ENCODE measurements at places on chromosomes 6 and 20.

GRCh38 chr6:47967843-47968242 is 143.2 kb downstream of the PTCHD4 start:
- DNase-seq, result no peak

DNA sequence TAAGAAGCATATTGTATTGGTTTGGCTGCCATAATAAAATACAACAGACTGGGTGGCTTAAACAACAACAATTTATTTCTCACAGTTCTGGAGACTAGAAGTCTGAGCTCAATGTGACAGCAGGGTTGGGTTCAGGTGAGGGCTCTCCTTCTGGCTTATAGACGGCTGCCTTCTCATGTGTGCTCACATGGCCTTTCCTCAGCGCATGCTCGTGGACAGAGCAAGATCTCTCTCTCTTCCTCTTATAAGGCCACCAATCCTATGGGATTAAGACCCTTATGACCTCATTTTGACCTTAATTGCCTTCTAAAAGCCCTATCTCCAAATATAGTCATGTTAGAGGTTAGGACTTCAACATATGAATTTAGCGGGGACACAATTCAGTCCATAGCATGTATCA is 32.4 kb upstream of the GFOD1 start:
- no peak for DNase-seq

DNA sequence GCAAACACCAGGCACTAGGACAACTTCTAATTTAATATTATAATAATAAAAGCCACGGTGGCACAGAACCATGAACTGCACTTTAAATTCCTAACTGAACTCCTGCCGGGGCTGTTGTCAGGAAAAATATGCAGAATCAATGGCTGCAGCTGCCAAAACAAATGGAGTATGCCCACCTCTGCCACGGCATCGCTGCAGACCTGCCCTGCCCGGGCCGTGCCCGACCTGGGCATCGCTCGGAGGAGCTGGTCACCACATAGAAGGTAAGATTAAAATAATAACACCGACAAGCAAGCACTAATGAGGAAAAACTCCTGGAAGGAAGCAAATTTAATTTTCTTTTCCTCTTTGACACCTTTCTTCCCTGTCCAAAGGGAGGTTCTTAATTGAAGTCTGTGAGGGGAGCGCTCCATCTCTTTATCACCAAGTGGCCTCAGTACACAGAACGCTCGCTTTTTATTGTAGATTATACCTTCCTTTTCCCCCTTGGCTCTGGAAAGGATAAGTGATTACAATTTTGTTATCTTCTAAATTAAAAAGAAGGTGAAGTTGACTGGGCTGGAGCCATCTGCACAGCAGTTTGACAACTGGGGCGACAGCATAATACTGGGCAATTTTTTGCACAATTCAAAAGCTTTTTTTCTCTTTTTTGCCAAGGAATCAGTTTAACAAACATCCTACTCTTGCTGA is 351.3 kb downstream of the ZFAND3 start:
- peak; percentile 3 for DNase-seq

DNA sequence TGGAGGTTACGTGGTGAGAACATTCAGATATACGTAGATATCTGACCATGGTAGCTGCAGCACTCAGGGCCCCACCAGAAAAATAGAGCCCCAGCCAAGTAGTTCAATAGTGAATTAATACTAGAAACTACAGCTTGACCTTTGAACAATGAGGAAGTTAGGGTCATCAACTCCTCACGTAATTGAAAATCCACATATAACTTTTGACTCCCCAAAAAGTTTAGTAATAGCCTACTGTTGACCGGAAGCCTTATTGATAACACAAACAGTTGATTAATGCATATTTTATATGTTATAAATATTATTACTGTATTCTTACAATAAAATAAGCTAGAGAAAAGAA is 117.9 kb downstream of the SNX5 start:
- no peak for DNase-seq

DNA sequence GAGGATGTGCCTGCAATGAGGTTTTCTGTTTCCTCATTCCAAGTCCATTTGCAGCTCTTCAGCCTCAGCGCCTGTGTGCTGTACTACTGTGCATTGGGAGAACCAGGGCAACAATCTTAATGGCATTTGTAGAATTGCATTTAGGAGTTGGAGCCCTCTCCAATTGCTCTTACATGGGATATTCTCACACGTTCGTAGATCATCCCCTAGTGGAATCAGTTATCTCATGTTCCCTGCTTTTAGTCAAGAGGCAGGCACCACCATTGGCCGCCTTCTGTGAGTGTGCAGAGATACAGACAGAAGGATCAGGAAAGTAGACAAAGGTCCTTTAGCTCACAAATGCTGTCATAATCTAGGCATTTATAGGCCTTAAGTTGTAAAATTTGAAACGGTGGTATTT is 84.2 kb upstream of the RGS17 start:
- peak; percentile 13 for DNase-seq

DNA sequence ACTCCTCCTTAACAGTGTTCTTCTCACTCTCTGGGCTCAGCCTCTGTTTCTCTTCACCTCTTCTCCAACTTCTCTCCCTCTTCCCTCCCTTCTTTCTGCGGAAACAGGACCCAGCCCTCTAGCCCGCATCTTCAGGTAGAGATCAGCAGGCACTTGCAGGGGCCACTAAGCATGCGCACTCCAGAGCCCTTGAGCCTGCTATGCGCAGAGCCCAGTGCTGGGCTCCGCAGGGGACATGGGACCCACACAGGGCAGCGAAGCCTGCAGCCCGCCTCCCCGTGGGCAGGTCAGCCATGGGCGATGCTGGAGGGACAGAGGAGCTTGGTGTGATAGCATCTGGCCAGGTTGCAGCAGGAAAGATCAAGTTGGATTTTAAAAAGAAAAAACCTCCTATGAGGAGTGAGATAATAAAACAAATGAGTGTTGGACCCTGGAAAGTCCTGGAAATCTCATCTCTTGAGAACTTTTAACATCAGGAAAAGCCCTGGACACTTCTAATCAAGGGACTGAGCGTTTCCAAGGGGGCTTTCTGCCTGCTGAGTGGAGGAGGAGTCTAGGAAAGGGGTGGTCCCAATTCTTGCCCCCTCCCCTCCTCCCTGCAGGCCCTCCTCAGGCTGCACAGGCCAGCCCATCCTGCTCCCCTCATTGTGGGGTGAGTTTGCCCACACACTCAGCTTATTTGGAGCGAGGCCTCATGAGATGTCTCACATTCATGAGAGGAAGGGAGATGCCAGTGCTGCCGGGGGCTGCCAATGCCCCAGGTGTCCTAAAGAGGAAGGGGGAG is 71.9 kb downstream of the MDGA1 start:
- no peak for DNase-seq

DNA sequence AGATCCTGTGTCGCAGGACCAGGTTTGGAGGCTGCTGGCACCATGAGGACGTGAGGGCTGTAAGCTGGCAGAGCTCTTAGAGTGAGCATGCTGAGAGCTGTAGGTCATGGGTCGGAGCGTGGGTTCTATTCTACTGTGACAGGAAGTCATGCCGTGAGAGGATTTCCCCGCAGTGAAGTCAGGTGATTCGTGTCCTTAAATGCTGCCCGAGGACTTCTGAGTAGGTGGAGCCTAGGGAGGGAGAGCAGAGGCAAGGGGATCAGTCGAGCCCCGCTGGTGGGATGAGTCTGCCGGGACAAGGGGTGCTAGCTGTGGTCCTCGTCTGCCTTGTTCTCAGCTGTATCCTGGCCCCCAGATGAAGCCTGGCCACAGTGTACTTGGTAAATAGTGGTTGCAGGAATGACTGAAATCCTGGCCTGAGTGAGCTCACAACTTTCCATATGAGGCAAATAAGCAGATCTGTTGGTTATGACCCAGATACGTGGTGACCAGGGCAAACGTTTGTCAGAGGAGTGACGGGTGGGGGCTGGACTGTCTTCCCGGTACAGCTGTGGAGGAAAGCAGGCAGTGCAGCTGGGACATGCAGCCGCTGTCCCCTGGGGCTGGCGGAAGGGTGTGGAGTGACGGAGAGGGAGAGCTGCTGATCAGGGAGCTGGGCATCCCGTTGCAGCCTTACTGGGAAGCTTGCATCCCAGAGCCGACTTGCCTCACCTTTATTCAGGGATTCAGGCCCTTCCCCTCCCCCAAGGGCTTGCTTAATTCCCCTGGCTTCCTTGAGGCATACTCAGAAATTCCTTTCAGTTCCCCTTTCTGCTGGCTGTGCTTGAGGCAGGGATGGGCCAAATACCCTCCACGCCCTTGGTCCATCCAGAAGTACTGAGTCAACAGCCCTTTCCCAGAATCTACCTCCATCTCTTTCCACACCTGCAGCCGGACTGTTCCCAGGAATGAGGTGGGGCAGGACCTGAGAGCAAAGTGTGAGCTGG is 250.9 kb upstream of the RREB1 start:
- DNase-seq, result peak; percentile 29

DNA sequence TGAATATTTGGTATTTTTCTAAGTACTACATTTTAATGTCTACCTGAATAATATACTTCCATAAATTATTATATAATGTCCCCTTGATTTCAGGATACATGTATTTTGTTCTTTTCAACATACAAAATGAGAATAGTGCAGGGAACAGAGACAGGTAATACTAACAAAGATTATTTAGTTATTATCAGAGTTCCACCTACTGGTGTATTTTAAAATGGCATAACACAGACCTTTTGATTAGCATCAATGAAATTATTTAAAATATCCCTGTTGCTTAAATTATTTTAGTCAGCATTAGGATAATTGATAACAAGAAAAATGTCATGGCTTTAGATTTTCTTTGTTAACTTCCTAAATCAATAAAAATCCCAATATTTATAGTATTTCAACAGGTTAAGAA is 184.0 kb downstream of the PRDM13 start:
- no peak for DNase-seq

- no peak for DNase-seq
Measured at GRCh38 chr20:5362771-5363170, 46.0 kb upstream of the PROKR2 start.

DNA sequence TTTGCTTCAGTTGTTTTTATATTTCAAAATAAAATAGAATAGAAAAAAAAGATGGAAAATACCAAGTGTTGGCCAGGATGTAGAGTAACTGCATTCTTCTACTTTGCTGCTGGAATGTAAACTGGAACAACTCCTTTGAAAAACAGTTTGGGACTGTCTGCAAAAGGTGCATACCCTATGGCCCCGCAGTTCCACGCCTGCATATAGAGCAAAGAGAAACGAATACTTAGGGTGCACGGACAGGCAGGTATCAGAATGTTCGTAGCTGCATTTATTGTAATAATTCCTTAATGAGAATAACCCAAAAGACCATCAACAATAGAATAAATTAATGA is 603 bp upstream of the RAB23 start:
- no peak for DNase-seq

DNA sequence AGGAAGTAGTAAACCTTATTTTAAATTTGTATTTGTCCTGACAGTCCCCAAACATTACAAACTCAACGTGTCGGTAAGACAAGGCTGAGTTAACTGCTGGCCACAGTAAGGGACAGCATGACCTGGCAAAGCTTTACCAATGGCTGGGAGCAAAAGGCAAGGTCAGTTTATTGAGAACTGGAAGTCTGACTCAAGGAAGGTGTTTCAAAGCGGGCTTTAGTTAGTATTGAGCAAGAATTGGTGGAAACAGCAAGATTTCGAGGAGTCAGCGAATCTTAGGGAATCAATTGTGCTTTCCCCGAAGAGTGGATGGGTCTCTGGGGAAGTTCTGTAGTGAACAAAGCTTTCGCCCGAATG is 885 bp upstream of the GZF1 start:
- no peak for DNase-seq

- no peak for DNase-seq
Measured at GRCh38 chr6:151482290-151482689, 11.5 kb upstream of the CCDC170 start.
